Activated CD4-positive, alpha-beta T cell treated with anti-CD3 and anti-CD28 coated beads, Interleukin-2, amount 50 U/mL, for 4 hours (primary cell): ENCODE measurements at places on chromosomes 7 and 10.

GRCh38 chr10:69362471-69362954 is 54.2 kb downstream of the TACR2 start:
- DNase-seq: no peak

DNA sequence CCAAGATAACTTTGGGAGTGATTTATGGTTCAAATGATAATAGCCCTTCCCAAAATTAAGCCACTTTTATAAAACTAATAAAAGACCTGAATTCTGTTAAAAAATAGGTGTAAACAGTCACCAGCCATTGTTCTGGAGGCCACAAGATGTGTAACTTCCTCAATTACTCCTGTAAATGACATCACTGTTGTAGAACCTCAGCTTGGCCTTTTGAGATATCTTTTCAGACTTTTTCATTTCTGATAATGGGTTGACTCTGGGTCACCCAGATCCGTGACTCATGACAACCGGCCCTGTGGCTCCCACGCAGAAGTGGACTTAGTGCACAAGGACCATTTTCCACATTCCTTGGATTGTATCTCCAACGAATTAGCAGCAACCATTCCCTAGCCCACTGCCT is 106.6 kb downstream of the DKK1 start:
- no peak for DNase-seq

- DNase-seq: no peak
Measured at GRCh38 chr7:11193131-11193867, 219.6 kb downstream of the PHF14 start.

GRCh38 chr10:85888004-85888403 is 478.6 kb downstream of the GRID1 start:
- no peak for DNase-seq

DNA sequence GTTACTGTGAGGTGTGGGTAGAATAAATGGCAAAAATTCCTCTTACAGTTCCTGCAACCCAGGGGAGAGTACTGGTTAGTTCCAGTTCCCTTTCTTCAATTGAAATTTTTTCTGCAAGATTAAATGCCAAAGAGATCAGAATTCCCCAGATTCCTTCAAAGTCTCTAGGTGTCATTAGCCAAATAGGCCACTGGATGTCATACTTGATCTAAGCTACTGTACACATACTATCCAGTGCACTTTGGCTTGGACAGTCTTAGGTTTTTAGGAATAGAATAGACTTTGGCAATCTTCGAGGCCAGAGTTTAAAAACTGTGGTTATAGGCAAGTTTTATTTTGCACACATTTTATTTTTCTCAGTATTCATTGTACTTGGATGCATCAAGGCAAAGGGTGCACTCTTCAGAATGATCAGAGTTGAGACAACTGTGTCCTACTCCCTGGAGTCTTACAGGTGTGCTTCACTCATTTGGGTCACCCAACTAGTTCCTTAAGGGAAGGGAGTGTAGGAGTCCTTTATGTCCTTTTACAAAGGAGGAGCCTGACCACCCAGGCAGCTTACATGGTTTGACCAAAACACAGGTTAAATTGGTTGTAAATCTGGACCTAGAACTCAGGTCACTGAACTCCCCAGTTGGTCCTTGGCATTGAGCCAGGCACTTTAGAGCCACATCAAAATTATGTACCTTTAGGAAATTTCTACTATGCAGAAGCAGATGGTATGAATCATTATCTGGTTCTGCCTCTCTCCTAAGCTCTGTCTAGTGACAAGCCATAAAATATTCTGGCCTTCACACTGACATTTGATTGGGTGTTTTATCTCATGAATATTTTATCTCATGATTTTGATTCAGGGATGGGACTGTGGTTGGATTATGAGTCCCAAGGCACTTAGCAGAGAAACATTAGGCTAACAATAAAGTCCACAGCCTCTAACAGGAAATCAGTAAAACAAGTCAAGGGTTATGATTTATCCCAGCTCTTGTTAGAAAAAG is 49.5 kb downstream of the ASAH2B start:
- DNase-seq: no peak

- no peak for DNase-seq
Measured at GRCh38 chr10:132554991-132555647, 17.5 kb downstream of the INPP5A start.

GRCh38 chr10:96902117-96902516 is 70.0 kb downstream of the LCOR start:
- DNase-seq: no peak

DNA sequence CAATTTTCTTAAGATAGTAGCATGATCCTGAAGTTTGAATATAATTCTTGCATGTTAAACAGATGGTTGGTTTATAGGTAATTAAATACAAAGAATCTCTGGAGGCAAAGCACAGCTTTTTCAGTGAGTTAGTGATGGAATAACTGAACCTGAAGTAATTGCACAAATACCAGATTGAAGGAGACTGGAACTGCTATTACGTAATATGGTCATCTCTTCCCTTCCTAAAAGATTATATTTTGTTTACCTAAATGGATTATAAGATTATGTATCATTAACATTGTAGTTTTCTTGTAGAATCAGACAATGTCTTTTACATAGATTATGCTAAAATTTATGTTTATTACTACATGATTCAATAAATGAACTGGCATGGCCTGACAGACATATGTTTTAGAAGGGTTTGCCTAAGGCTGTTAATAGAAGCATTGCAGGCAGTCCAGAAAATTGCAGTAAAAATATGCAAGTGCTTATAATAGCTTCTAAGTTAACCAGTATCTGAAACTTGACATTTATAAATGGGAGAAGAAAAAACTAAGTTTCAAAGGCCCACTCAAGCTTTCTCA is 35.8 kb upstream of the GPR37 start:
- DNase-seq: no peak

DNA sequence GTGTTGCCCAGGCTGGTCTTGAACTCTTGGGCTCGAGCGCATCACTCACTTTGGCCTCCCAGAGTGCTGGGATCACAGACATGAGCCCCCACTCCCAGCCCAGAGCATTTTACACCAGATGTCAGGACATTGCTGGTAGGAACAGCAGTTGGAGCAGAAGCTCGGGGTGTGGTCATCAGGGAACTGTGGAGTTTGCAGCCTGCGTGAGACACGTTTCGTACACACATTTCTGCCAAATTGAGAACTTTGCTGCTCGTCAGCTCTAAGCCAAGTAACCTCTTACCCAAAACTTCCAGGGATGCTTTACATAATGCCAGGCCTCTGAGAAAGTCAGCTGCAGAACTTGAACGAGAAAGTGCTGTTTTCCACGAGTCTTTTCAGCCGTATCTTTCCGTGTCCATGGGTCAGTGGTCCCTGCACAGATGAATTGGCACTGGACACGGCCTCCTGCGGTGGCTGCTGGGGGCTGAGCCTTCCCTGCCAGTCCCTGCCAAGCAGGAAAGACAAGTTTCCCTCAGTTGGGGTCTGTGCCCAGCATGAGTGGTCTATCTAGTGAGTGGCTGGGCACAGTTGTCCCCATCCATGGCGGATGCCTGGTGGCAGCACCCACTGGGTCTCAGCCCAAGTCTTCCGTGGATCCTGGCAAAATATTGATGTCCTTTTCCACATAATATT is 54.4 kb downstream of the DNAJB6 start:
- DNase-seq: no peak

GRCh38 chr10:33332183-33333065 is 2.0 kb downstream of the NRP1 start:
- no peak for DNase-seq

- DNase-seq: no peak
Measured at GRCh38 chr10:120979435-120980278, 128.5 kb downstream of the WDR11 start.
